ENCODE measurements at places on chromosomes 12 and 14.

DNA sequence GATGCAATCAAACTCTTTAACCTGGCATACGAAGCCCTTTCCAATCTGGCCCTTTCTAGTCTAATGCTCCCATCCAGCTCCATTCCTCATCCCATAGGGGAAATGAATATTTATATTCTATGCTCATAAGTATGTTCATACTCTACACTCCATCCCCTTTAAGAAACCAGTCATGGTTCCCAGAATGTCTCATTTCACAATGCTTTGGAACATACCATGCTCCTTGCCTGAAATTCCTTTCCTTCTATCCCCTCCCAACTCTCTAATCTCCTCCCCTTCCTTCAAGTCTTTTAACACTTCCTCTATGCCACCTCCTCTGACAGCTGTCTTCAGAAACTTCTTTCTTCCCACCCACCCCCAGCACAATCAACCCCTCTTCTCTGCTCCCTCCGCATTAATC, 207.0 kb upstream of the CAND1 start:
- ATAC-seq: no peak

GRCh38 chr14:32693114-32693513, 245.6 kb upstream of the NPAS3 start:
- no peak for ATAC-seq

DNA sequence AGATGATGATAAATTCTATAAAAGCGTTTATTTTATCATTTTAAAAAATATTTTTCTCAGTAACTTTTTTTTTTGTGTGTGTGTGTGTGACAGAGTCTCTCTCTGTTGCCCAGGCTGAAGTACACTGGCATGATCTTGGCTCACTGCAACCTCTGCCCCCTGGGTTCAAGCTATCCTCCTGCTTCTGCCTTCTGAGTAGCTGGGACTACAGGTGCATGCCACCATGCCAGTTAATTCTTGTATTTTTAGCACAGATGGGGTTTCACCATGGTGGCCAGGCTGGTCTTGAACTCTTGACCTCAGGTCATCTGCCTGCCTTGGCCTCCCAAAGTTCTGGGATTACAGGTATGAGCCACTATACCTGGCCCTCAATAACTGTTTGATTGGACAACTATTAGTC, 37.2 kb downstream of the PKP2 start:
- no peak for ATAC-seq

- no peak for ATAC-seq
Observed at GRCh38 chr14:104244221-104245011, 106.0 kb downstream of the KIF26A start.

GRCh38 chr12:124764870-124765580, 98.6 kb downstream of the SCARB1 start:
- ATAC-seq: peak; percentile 25

GRCh38 chr14:82190742-82191141, 657.1 kb upstream of the SEL1L start:
- ATAC-seq: no peak

GRCh38 chr12:123488539-123489230, 30.7 kb downstream of the SNRNP35 start:
- ATAC-seq: no peak

DNA sequence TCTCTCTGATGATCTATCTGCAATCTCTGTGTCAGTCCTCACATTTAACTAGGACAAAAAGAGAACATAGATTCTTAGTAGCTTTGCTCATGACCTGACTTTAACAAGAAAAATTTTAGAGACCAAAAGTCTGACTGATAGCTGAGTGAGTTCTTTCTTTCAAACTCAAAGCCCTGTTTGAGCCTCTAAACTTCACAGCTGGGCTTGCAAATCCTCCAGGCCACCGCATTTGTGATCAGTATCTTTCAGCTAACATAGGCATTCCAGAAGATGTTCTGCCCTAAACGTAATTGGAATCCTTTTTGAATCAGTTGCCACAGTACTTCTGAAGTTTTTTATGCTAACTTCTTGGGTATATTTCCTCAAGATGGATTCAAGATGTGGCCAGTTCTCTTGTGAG, 459.0 kb downstream of the DPF3 start:
- ATAC-seq: no peak

GRCh38 chr14:94213021-94213420, 38.9 kb downstream of the PPP4R4 start:
- ATAC-seq: peak; percentile 32

DNA sequence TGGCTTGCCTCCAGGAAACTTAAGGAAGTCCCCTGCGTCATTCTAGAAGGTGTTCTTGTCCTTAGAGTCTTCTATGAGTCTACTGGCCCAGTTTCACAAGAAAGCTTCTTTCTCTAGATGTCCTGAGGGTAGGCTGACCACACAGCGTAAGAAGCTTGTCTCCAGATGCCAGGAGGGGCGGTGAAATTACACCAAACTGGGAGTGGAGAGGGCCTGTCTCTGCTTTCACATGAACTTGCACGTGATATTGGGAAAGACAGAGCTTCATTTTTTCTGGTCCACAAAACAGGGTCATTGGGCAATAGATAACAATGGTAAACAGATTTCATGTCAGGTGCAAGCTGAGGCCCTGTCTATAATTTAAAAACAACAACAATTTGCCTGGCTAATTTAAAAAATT, 85.7 kb upstream of the TBX3 start:
- ATAC-seq: no peak

GRCh38 chr14:94582199-94582750, 1.0 kb downstream of the SERPINA5 start:
- ATAC-seq: no peak

DNA sequence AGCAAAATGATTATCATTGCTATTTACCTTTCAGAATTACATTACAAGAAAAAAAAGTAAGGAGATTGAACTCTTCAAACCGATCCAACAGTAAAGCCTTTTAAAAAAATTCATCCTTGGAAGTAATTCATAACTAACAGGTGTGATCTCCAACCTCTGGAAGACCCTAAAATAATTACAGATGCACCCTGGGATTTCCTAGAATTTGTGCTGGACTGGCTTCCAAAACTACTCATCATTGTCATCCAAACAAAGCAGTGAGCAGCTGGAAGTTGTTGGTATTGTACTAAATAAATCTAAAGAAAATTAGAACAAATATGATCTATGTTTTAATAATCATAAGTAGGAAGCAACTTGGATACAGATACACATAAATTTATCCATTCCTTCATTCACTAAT, 1.9 kb upstream of the YBX3 start:
- no peak for ATAC-seq

GRCh38 chr12:53204351-53204750, 2.7 kb downstream of the ITGB7 start:
- ATAC-seq: no peak

- ATAC-seq: peak; percentile 44
Observed at GRCh38 chr14:90536092-90536491, 139.3 kb downstream of the CALM1 start.

- no peak for ATAC-seq
Observed at GRCh38 chr14:100950024-100950423, 46.5 kb upstream of the RTL1 start.

DNA sequence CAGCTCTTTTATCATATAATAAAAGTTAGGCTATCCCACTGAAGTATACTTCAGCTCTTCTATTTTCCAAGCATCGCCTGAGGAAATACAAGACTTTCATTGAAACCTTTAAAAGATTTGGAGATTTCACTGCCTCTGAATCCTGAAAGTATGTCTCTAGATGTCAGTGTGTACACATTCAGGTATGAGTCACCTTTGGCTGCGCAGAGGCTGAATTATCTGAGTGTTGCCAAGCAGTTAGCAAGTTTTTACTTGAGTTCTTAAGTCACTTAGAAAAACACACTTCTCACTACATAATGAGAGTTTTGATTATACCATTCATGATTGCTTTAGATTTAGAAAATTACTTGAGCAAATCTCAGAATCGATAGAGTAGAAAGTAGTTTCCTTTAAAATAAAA, 210.3 kb downstream of the TMTC2 start:
- peak; percentile 95 for ATAC-seq

- no peak for ATAC-seq
Observed at GRCh38 chr12:24360057-24360456, 410.6 kb upstream of the SOX5 start.

DNA sequence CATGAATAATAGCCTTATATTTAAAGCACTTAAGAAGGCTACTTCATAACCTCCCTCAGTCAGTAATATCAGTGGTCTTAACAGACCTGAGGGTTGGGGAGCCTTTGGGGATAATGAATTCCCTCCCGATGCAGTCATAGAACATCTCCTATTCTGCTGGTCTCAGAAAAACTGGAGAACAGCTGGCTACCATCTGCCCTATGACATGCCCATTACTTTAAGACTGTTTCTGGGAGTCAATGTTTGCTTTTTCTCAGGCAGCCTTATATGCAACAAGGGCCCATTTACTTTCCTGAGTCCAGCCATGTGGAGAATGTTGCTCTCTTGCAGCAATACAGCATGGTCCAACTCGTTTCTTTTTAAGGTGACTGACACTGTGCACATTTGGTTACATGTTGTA, 161.7 kb upstream of the PARP11 start:
- ATAC-seq: no peak

- peak; percentile 63 for ATAC-seq
Observed at GRCh38 chr14:50659327-50659974, 8.7 kb downstream of the SAV1 start.

GRCh38 chr12:124027753-124028554, 54.9 kb downstream of the ZNF664 start:
- no peak for ATAC-seq

DNA sequence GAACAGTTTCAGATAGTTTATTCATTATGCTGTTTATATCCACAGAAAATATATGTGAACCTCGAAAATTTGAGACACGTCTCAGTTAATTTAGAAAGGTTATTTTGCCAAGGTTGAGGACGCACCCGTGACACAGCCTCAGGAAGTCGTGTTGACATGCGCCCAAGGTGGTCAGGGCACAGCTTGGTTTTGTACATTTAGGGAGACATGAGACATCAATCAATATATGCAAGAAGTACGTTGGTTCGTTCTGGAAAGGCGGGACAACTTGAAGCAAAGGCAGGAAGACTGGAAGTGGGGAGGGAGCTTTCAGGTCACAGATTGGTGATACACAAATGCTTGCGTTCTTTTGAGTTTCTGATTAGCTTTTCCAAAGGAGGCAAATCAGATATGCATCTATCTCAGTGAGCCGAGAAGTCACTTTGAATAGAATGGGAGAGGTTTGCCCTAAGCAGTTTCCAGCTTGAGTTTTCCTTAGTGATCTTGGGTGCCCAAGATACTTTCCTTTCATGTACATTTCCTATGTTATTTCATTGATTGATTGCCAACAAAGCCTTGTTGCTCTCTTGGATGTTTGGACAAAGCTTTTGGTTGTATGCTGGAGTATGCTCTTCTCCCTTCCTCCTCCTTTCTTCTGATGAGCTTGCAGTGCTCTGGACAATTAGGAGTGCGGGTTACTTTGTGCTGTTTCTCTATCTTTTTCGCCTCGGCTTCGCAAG, 3.2 kb downstream of the SNAPC1 start:
- no peak for ATAC-seq

DNA sequence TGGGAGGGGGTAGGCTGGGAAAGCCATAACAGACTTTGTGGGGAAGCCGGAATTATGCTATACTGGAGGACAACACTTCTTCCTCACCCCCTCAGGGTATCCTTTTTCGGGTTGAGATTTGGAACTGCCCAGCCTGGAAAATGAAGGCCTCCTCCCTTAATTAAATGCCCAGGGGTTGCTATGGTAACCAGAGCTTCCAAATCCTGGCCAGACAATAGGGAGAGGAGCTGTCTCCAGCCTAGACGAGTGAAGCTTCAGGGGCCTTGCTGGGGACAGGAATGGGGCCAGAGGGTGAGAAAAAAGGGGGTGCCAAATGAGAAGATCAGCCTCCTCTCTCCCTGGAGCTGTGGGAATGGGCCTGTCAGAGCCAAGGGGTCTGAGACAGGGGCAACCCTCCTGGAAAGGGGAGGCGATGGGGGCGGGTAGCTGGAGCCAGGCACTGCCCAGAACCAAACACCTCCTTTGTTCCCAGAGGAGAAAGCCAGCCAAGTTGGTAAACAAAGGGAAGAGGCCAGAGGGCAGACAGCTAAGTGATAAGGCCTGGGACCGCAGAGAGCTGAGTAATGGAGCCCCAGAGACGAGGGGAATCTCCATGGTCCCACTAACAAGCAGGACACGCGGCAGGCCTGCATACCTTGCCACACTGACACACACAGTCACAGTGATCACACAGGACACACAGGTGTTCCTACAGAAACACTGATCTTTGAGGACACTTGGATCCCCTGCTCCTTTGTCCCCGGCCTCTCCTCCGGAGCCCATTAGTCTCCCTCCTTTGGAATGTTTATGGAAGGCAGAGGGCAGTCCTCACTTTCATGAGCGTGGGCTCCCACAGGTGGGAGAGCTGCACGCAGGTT, 17.9 kb upstream of the RND1 start:
- no peak for ATAC-seq

DNA sequence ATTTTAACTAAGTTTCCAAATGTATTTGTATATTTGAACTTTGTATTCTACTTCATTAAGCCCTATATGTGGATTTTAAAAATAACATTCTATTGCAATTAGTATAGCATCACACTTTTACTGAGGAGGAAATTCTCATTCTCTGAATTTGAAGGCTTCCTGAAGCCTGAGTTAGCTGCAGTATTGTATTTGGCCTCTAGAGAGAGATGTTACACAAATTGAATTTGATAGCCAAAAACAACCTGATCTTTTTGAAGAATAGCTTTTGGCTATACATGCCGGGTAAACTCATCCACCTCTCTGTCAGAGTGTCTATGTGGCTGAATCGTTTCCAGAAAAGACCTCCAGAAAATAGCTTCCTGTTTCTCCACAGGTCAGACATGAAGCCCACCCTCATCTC, 316.5 kb upstream of the OR4E1 start:
- ATAC-seq: no peak

- no peak for ATAC-seq
Observed at GRCh38 chr12:27273114-27273513, 29.0 kb downstream of the STK38L start.

- no peak for ATAC-seq
Observed at GRCh38 chr12:4663971-4664505, 15.1 kb downstream of the NDUFA9 start.

GRCh38 chr12:104455578-104456416, 951 bp upstream of the CHST11 start:
- ATAC-seq: no peak

DNA sequence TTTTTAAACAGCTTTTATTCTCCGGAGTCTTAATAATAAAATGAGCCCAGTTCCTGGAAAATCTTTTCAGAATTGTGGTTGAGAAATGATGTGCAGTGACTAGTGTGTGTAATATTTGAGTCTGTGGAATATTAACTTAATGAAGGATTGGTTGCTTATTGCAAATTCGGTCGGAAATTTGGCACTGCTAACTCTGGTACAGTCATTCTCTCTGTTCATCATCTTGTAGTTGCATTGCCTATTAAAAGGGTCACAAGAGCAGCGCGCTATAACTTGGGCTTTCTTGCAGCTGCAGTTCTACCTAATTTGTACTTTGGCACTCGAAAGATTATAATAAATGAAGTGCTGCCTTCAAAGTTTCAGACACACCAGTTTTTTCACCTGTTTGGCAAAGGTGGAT, 146.0 kb downstream of the FLRT2 start:
- ATAC-seq: no peak

- ATAC-seq: no peak
Observed at GRCh38 chr14:99240627-99241324, 31.2 kb downstream of the BCL11B start.

- no peak for ATAC-seq
Observed at GRCh38 chr12:71589478-71589881, 74.2 kb downstream of the ZFC3H1 start.
